ENCODE measurements at places on chromosomes 7 and 10. TPM values are rescaled to one million over a fixed set of nuclear protein-coding genes. Genes with fewer than 3 reads are reported as not detected.

GRCh38 chr10:63553031-63553430 is 31.8 kb downstream of the REEP3 start:
- no peak for DNase-seq

DNA sequence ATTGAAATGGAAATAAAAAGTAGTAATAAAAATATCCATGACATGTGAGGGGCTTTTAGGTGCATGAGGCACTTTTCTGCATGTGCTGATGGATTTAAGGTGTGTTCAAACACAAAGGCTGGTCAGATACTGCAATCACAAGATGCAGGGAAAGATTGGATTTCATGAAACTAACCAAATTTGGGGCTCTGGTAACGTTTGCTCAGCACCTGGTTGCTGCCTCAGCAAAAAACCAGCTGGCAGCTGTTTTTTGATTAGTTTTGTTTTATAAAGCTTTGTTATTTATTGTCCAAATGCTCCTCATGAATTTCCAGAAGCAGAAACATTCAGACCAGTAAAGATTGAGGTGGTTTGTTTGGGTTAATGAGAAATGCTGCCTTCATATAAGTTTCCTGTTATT is 195.7 kb upstream of the NRG3 start:
- no peak for DNase-seq

- DNase-seq = no peak
Measured at GRCh38 chr7:133491846-133492652, 239.2 kb downstream of the EXOC4 start.

DNA sequence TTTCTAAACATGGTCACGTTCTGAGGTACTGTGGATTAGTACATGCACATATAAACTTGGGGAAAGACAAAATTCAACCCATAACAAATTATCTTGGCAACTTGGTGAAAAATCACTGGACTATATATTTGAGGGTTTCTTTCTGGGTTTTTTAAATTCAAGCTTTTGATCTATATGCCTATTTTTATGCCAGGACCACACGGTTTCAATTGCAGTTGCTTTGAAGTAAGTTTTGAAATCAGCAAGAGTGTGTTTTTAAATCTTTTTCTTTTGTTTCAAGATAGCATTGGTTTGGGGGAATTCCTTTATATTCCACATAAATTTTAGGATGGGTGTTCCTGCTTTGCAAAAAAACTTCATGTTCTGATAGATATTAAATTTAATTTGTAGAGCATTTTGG is 406.4 kb upstream of the VWC2 start:
- no peak for DNase-seq

DNA sequence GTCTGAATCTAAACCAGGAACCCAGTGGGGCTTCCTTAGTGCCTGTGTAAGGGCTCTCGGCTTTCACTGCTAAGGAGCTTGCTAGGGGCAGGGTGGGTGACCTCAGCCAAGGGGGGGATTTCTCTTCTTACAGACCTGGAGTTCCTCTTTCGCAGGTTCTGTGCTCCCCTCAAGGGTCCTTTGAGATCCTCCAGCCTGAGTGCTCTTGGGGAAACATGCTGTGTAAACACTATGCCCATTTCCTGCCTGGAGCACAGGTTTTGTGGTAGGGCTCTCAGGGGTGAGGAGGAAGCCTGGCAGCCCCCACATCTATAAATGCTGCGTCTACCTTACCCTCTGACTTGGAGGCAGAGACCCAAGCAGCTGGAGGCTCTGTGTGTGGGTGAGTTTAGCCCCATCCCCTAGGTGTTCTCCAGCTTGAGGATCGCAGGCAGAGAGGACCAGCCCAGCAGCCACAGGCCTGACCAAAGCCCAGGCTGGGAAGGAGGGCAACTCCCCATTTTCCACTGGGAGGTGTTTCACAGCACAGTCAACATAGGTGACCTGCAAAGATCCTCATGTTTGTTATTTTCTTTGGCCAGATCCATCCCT is at the start of gene SFTPA1:
Gene SFTPA1 (plus strand): TSS at position 339 of the 591 bp plus-strand sequence. CDS start 887 bp downstream, outside the sequence.
- DNase-seq = no peak

The SKIDA1 gene
- total RNA-seq = 3.4 TPM

DNA sequence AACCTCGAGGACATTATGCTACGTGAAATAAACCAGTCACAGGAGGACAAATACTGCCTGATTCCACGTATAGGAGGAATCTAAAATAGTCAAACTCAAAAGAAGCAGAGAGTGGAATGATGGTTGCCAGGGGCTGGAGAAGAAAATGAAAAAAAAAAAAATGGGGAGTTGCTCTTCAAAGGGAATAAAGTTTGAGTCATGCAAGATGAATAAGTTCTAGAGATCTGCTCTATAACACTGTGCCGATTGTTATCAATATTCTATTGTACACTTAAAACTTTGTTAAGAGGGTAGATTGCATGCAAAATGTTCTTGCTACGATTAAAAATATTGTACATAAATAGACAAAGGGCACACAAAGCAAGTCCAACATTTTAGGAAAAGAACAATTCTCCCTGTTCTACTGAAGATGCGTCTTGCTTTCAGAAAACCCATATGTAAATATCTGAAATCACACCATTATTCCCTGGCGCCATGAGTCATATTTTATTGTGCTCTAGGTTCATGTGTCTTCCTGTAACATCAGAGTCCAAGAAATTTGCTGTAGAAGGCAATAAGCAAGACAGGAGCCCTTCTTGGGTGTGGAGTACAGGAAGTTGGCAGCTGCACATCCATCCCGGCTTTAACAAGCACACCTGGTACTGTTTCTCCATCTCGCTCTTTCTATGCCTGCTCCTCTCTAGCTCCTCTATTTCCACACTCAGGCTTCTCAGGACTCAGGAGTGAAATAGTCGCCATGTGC is 145.9 kb downstream of the GFRA1 start:
- DNase-seq = no peak

The TEX36 gene
- total RNA-seq = not detected

- DNase-seq = no peak
Measured at GRCh38 chr7:14123923-14124322, 134.5 kb upstream of the ETV1 start.

GRCh38 chr7:18162657-18163056 is 135.0 kb upstream of the PRPS1L1 start:
- no peak for DNase-seq

The PTF1A gene
- not detected for total RNA-seq

DNA sequence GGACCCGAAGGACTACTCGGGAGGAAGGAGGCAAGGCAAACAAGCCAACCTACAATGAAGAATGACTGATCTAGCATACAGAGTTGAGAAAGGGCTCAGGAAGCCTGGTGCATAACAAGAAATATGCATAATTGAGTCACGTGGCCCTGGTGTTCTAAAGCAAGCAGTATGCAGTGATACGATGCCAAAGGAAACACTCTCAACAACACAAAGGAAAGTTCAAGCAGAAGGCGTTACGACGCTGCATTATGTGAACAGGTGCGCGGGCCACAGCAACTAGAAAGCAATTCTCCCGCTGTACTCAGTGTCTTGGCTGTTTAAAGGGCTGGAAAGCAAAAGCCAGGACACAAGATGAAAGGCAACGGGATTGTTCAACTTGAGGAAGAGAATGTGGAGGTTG is 100.8 kb downstream of the PRTFDC1 start:
- no peak for DNase-seq

GRCh38 chr10:5556576-5556975 is 31.8 kb downstream of the CALML3 start:
- peak; percentile 27 for DNase-seq

- no peak for DNase-seq
Measured at GRCh38 chr10:107085665-107086525, 78.6 kb downstream of the SORCS1 start.

DNA sequence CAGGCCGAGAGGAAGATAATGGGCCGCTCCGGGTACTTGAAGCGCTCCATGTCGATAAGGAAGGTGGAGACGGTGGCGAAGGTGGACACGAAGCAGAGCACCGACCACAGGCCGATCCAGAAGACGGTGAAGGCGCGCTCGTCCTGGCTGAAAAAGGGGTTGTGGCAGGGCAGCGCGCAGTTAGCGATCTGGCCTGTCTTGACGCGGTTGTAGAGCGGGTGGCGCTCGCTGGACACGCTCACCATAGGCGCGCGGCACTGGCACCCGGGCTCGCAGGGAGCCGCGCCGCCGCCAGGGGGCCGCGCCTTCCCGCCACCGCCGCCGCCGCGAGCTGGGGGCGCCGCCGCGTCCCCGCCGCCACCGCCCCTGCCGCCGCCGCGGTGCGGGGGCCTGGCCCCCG is 1.6 kb downstream of the FZD8 start:
- peak; percentile 75 for DNase-seq

The ABCC2 gene
- 254 TPM for total RNA-seq

The MAPK8 gene
- 22.4 TPM for total RNA-seq

- no peak for DNase-seq
Measured at GRCh38 chr10:18164093-18164492, 23.9 kb downstream of the CACNB2 start.

The DLX6 gene
- not detected for total RNA-seq

- no peak for DNase-seq
Measured at GRCh38 chr10:31000071-31000782, 31.4 kb downstream of the ZNF438 start.

GRCh38 chr10:1096287-1096889 is 40.2 kb downstream of the WDR37 start:
- peak; percentile 27 for DNase-seq

DNA sequence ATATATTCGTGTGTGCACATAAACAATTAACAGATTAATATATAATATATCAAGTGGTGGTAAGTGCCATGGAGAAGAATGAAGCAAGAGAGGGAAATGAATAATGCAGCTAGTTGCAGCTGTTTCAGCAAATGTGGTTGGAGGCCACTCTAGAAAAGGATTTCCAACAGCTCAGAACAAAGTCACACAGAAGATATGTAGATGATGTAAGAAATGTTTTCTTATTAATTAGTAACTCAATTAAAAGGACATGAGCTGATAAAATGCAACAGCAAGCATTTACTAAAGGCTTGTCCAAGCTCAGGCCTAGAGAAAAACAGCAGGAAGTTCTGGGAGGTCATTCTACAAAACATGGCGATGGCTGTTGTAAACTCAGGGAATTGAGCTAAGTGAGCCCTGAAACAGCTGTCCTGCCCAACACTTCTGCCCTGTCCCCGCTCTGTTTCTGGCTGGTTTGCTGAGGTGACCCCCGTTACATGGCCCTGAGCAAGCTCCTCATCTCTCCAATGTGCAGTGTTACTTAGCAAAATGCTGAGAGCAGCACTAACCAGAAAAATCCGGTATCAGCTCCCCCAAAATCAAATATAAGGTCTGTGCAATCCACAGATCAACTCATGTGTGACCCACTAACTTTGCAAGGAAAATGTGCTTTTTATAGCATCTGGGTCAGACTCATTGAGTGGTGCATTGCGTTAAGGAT is 23.4 kb upstream of the C10orf67 start:
- DNase-seq = no peak

DNA sequence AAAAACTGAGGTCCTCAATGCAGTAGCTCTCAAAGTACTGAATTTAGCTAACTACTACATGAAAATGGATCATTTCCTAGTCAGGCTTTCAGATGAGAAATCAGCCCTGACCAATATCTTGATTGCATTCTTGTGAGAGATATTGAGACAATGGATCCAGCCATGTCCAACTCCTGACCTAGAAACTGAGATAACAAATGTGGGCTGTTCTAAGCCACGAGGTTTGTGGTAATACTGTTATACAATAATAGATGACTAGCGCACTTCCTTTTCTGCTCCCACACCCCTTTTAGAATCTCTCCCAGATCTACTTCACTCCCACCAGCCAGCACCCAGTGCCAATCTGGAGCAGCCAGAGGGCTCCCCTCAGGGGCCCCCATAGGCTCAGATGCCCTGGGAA is 209.3 kb upstream of the KMT2E start:
- DNase-seq = no peak

GRCh38 chr10:86785037-86785436 is 28.6 kb downstream of the BMPR1A start:
- no peak for DNase-seq

DNA sequence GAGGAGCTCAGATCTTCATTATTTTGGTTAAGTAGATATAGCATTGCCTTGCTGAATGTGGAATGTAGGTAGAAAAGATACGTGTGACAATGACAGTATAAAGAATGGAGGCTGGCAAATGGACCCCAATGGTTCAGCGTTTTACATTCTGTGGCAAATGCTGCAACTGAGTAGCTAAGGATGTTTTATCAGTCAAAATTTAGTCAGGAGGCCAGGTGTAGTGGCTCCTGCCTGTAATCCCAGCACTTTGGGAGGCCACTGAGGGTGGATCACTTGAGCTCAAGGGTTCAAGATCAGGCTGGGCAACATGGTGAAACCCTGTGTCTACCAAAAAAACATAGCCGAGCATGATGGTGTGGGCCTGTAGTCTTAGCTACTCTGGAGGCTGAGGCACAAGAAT is 120.5 kb upstream of the GHITM start:
- no peak for DNase-seq

- no peak for DNase-seq
Measured at GRCh38 chr7:92737706-92738105, 98.7 kb downstream of the CDK6 start.

The ELFN1 gene
- 17.5 TPM for total RNA-seq

The SDHAF3 gene
- 14.8 TPM for total RNA-seq

- DNase-seq = no peak
Measured at GRCh38 chr7:128875523-128875948, 12.9 kb downstream of the ATP6V1F start.

- no peak for DNase-seq
Measured at GRCh38 chr7:70092314-70093204, 494.3 kb downstream of the AUTS2 start.

The RPEL1 gene
- not detected for total RNA-seq

- no peak for DNase-seq
Measured at GRCh38 chr10:26300001-26300400, 83.4 kb downstream of the GAD2 start.

- DNase-seq = no peak
Measured at GRCh38 chr10:61478621-61479312, 25.6 kb upstream of the TMEM26 start.

The CFTR gene
- 1.1 TPM for total RNA-seq

The TAS2R39 gene
- not detected for total RNA-seq

The GNGT1 gene
- not detected for total RNA-seq

DNA sequence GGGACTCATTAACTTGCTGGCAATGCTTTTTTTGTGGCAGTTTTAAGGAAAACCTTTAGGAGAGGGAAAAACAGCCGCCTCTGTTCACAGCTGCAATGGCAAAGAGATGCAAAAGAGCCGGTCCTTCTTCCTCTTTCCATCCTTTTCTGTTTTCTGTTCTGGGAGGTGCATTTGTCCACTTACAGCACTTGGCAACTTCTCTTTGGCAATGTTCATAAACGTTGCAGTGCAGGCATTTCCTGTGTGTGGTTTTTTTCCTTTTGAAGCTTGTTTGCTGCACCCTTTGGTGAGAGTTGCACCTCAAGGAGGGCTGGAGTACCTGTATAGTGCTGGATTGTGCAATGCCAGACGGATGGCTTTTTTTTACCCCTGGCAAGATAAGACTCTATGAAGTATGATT is 53.9 kb upstream of the HABP2 start:
- no peak for DNase-seq

The TMEM176B gene
- total RNA-seq = 906 TPM

DNA sequence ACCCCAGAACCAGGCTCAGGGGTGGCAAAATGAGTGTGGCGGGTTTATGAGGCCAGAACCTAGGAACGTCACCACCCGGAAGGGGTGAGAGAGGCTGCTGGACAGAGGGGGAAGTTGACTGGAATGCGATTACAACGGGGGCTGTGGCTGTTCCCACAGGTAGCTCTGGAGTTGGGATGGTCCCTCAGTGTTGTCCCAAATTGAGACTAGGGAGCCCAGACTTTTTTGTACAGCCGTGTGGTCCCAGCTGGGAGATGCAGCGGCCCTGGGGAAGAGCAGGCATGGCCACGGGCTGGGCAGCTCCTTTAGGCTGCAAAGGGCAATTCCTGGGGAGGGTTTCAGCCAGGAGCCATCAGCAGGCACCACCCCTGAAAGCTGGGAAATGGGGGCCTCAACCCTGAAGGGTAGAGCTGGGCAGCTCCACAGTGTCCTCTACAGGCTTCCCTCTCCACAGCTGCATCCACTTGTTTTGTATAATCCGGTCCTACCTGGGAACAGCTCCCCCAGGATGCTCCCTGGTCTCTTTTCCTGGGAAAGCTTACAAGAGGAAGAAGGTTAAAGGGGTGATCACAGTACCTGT is 11.0 kb upstream of the GDF10 start:
- peak; percentile 30 for DNase-seq
